ENCODE measurements at places on chromosomes 7 and 10.
A peak's percentile ranks its signal among the peaks of the same experiment; 100 is the strongest.

DNA sequence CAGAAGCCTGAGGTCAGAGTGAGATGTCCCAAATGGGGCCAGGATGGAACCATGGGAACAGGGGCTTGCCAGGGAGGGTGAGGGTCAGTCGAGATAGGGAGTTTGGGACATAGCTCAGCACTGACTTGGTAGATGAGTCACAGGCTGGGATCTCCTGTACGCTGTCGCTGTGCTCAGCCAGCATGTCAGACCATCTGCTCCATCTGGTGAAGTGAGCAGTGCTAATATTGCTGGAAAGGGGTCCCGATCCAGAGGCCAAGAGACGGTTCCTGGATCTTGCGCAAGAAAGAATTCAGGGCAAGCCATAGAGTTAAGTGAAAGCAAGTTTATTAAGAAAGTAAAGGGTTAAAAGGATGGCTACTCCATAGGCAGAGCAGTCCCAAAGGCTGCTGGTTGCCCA, 505.6 kb downstream of the GALNT17 start:
- DNase-seq, result no peak

GRCh38 chr10:107614939-107615685, 450.6 kb upstream of the SORCS1 start:
- no peak for DNase-seq

DNA sequence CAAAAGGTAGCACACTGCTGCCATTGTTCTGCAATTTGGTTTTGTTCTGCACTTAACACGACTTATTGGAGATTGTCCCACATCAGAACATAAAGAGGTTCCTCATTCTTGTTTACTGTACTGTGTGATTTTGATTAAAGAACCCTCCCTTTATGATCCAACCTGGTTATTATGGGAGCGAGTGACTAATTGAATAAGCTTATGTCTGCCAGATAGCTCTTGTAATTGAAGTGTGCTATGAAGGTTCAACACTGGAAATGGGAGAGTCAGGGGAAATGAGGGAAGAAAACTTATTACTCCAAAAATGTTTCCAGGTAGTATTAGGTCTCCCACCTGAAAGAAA, 33.9 kb downstream of the CASP7 start:
- DNase-seq, result no peak

- no peak for DNase-seq
Measured at GRCh38 chr10:116802876-116803275, 46.4 kb upstream of the ENO4 start.

- no peak for DNase-seq
Measured at GRCh38 chr7:69042138-69042537, 556.1 kb upstream of the AUTS2 start.

DNA sequence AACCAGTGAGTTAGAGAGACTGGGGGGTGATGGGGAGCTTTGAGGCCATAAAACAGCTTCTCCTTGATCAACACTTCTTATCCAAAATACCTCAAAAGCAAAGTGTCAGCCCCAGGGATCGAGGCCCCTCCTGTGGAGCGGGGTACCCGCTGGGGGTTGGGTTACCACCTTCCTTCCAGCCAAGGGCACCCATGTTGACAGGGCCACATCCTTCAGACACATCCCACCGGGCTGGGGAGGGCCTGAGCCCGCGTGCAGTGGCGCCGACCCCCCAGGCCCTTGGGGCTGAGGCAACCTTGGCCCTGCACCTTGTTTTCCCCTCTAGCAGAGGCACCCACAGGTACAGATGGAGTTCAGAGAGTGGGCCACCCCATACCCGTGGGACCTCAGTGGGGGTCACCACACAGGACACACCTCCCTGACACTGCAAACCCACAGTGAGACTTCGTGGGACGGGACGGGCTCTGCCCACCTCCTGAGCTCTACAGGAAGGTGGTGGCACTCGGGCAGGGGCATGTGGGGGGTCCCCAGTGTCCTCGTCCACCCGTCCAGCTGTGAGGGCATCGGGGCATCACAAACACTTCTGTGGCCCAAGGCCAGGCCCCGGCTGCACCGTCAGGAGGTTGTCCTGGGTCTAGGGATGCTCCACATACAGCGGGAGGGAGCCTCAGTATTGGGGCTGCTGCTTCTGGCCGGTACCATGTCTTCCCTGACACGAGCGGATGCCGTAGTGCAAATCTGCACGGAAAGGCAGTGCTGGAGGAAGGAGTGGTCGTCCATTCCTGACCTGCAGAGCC, 10.7 kb downstream of the DPYSL4 start:
- no peak for DNase-seq

- DNase-seq, result no peak
Measured at GRCh38 chr10:125144693-125145623, 15.4 kb downstream of the CTBP2 start.

DNA sequence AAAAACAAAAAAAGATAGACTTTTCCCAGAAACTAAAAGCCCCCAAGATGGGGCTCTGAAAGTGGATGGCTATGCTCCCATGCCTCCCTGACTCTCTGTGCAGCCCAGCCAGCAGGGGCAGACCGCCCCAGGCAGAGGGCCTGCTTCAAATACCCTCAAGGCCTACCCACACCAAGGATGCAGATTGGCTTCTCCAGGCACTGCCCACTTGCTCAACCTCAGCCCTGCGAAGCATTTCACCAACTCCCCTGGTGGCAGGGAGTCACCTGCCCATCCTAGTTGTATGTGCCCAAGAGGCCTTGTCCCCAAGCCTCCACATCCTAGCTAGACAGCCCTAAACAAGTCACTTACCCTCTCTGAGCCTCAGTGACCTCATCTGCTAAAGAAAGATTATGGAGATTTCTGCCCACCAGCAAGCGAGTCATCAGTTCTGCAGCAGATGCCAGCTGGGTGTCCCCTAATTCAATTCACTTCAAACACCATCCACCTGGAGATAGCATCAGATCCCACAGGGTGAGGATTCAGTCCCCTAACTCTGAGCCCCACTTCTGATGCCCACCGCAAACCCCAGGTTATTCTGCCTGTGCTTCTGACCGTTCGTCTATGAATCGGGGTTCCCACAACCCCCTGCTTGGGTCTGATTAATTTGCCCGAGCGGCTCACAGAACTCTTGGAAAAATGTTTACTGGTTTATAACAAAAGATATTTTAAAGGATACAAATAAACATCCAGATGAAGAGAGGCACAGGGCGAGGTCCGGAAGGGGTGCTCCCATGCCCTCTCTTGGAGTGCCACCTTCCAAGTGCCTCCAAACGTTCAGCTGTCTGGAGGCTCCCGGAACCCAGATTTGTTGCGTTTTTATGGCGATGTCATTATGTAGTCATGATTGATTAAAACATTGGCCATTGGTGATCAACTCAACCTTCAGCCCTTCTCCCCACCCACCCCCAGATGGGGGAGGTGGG, 18.6 kb upstream of the ZMIZ1 start:
- no peak for DNase-seq

- DNase-seq, result no peak
Measured at GRCh38 chr7:83058667-83059066, 104.0 kb downstream of the PCLO start.

- DNase-seq, result no peak
Measured at GRCh38 chr7:20998309-20998708, 211.6 kb upstream of the SP8 start.

DNA sequence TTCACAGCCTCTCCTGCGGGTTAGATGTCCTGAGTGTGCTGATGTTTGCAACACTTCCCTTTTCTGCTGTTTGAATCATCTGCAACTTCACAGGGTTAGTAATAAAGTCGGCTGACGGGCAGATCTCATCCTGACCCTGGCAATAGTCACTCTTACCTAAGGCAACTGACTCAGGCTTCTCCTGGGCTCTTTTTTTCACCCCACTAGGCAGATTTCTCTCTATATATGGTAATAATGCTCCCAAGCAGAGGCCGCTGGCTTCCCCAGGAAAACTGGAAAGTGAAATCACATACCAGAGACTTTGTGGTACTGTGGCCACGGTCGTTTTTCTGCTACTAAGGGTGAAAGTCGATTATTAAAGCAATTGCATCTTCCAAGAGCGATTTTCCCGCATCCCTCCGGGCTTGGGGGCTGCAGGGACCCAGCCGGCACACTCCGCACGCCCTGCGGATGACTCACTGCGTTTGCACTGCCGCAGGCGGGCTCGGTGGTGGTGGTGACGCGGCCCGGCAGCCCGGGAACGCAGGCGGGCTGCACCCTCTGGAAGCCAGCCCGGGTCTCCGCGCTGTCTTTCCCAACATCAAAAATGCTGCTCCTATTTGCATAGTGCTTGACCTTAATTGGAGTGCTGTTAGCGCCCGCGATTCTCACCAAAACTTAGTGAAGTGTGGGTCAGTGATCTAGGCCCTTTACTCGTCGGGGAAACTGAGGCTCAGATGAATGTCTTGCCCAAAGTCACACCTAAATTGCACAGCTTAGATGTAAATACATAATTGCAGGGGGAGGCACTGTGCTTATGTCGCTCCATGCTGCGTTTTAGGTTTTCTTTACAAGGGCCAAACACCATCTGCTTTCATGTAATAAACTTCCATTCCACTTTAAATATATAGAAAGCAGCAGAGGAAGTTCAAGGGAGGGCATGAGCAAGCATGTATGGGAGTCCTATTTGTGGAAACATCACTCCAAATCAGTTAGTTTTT, 47.6 kb upstream of the ITGB1 start:
- peak; percentile 55 for DNase-seq

GRCh38 chr10:10589540-10590303, 427.9 kb upstream of the CELF2 start:
- DNase-seq, result no peak

DNA sequence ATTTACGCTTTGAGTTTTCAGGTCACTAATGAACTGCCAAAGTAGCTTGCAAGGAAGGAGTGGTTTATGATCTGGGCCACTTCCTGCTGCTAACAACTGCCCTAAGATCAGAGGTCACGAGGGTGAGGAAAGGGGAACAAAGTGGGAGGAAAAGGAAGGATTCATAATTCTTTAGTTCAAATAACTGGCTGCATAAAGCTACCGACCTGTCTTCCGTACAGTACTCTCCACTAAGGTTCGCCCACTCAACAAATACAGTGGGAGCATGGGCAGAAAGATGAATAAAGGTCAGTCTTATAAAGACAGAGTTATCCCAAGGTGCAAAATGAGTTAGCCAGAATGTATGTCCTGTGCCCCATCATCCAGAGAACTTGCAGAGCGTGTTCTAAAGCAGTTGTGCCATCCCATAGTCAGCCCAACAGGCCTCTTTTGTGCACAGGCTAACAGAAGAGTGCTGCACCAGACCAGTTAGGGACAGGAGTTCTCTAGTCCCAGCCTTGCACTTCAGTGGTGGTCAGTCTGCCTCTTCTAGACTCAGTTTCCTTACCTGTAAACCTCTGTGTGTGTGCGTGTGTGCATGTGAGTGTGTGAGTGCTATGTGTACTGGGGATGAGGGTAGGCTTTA, 65.9 kb downstream of the CREB3L2 start:
- no peak for DNase-seq

DNA sequence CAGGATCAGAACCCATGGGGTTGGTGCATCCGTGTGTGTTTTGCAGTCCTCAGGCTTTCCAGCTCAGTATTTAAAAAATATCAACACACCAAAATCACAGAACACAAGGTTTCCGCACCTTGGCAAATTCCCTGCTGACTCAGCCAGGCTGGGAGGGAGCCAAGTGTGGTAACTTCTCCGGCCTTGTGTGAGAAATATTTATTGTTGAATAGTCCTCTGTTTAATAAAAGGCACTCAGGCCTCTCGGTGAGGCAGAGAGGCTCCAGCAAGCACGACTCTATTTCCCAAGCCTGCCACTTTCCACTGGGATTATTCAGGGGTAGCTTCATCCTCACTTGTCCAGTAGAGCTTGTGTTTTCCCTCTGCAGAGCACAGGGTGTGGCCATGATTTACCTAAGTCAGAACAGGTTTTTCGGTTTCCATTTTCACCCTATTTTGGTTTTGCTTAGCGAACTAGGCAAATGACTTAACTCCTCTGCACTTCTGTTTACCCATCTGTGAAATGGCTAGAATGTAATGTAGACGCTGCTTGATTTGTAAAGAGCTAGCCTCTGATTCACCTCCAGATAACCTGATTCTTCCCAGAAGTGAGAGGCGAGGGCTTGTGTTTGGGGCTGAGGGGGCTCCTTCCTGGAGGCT, 13.0 kb upstream of the CHST15 start:
- DNase-seq, result no peak

GRCh38 chr7:89072081-89072480, 276.5 kb upstream of the TEX47 start:
- no peak for DNase-seq

GRCh38 chr7:87874066-87874465, 2.1 kb downstream of the SLC25A40 start:
- DNase-seq, result no peak

GRCh38 chr10:63268149-63268797, 135.1 kb downstream of the NRBF2 start:
- DNase-seq, result no peak

GRCh38 chr10:25555865-25556264, 378.2 kb upstream of the MYO3A start:
- no peak for DNase-seq

DNA sequence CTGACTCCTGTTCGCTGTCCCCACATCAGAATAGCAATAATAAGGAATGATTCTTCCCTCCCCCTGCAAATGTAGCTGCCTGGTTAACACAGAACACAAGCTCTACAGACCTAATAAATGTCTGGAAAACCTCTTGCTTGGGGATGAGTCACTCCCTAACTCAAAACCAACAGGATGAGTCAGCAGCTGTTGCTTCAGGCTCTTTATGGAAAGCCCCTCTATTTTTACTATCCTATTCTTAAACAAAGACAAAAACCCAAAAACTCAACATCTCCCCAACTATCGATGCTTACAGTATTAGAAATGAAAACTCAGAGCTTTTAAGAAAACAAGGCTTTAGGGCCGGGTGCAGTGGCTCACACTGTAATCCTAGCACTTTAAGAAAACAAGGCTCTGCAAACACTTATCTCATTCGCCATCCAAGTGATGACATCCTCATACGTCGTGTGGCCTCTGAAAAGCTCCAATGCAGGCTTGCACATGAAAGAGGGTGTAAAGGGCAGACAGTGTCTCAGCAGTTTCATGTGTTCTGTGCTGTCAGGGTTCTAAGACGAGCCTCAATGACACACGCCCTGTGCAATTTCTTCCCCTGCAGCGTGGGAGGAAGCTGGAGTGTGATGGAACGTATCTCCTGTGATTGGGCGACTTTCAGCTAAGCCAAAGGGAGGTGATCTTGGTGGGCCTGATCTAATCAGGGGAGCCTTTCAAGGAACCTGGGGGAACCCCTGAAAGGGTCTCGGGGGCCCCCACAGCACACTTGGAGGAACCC, 70.1 kb downstream of the AMZ1 start:
- no peak for DNase-seq

- peak; percentile 55 for DNase-seq
Measured at GRCh38 chr7:105655500-105656380, 74.4 kb upstream of the EFCAB10 start.

GRCh38 chr7:24894429-24895221, 85.4 kb downstream of the OSBPL3 start:
- no peak for DNase-seq
